GM23338 (cell line): ENCODE measurements at places on chromosomes 12 and 14. TPM values are rescaled to one million over a fixed set of nuclear protein-coding genes. Genes with fewer than 3 reads are reported as not detected.
A peak's percentile ranks its signal among the peaks of the same experiment; 100 is the strongest.

GRCh38 chr12:67590149-67590790 is 58.3 kb upstream of the DYRK2 start:
- no peak for DNase-seq

DNA sequence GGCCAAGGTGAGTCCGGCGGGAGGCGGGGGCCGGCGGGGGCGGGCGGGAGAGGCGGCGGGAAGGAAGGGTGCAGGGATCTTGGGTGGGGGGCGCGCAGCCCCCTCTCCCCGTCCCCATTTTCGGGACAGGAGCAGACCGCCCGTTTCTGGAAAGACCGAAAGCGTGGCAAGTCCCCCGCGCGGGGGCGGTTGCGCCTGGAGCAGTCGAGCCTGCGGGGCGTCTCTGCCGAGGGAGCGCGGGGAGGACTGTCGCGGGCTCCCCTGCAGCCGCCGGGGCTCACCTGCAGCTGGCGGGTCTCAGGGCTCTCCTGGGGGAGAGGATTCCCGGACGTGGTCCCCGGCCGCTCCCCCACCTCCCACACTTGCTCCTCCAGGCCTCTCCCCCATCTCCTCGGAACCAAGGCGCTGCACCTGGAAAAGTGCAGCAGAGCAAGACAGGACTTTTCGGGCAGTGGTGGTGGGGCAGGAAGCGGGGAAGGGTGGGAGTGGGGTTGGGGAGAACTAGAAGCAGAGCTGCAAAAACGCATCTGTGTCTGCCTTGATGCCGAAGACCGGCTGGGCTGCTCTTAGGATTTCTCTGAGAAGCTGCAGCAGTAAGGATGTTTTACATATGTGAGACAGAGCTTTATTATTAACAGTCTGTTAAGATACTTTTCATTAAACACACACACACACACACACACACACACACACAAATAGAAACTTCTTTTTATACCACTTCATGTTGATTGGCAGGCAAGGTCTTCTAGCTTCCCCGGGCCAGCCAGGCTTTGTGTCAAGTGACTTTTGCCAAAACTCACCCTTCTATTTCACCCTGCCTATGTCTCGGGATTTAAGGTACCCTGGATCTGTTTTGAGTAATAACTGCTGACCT is 677 bp downstream of the C12orf75 start:
- DNase-seq: peak; percentile 36

P2RX2 gene
- 1.7 and 3.0 TPM in 2 replicates for total RNA-seq

- no peak for DNase-seq
Measured at GRCh38 chr12:103589517-103589916, 2.4 kb downstream of the STAB2 start.

PLA2G1B gene
- not detected in 2 replicates for total RNA-seq

STK38L gene
- 56.5 and 59.7 TPM in 2 replicates for total RNA-seq

GRCh38 chr14:53278602-53279506 is 125.7 kb upstream of the DDHD1 start:
- peak; percentile 47 for DNase-seq

DNA sequence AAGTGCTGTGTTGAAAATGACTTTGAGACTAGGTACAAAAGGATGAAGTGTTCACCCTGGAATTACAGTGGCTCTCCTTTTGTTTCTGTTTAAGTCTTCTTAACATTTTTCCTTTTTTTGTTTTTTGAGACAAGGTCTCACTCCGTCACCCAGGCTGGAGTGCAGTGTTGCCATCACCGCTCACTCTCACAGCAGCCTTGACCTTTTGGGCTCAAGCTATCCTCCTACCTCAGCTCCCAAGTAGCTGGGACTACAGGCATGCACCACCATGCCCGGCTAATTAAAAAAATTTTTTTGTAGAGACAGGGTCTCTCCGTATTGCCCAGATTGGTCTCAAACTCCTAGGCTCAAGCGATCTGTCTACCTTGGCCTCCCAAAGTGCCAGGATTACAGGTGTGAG is 20.1 kb downstream of the ERC1 start:
- no peak for DNase-seq

GRCh38 chr12:62760779-62761178 is 174.2 kb downstream of the PPM1H start:
- DNase-seq: no peak

DNA sequence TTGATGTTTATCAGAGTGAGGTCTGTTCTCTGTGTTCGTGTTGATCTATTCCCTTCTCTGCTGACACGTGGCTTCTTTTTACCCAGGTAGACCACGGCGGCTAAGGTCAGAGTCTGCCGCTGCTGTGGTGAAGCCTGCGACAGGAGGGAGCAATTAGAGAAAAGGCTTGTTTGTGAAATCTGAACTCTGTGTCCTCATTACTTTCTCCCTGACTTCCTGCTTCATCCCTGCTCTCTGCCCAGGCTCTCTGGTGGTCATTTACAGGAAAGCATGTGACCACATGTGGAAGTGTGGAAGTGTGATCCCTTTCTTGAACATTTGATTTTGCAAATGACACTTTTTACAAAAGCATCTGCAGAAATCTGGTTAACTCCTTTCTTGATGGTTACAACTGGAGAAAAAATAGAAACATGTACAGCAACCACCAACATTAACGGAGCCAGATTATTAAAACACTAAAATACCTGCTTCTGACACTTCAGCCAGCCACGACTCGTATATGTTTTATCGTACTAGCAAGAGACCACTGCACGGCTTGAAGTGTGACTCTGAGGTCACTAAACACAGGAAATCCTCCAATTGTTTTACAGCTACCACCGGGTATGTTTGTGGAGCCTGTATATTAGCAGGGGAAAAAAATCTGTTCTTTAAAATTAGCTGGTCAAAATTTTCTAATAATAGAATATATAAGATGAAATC is 388.6 kb upstream of the TMPO start:
- no peak for DNase-seq

- no peak for DNase-seq
Measured at GRCh38 chr14:87667659-87668058, 325.3 kb downstream of the GALC start.

GRCh38 chr12:26097046-26097878 is 27.6 kb downstream of the BHLHE41 start:
- peak; percentile 84 for DNase-seq

DNA sequence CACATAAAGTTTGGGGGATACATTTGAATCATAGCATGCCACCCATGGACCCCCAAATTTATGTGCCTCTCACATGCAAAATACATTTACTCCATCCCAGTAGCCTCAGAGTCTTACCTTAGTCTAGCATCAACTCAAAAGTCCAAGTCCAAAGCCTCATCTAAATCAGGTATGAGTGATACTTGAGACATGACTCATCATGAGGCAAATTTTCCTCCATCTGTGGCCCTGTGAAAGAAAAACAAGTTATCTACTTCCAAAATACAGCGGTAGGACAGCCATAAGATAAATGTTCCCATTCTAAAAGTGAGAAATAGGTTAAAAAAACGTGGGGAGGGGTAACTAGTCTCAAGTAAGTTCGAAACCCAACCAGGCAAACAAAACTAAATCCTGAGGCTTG is 444.2 kb downstream of the SNAPC1 start:
- no peak for DNase-seq

DNA sequence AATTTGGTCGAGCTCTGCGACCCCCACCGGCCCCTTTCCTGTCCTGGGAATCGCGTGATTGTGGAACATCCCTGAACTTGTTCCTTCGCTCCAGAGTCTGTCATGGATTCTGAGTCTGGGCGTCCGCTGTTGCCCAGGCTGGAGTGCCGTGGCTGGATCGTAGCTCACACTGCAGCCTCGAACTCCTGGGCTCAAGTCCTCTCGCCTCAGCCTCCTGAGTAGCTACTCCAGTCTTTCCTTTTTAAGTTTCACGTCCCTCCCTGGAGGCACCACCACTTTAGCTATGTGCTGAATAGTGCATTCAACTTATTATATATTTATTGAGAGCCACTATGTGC is 698 bp downstream of the ACOT6 start:
- DNase-seq: no peak

SOAT2 gene
- not detected in 2 replicates for total RNA-seq

DHRS4L2 gene
- 6.2 and 6.7 TPM in 2 replicates for total RNA-seq

DNA sequence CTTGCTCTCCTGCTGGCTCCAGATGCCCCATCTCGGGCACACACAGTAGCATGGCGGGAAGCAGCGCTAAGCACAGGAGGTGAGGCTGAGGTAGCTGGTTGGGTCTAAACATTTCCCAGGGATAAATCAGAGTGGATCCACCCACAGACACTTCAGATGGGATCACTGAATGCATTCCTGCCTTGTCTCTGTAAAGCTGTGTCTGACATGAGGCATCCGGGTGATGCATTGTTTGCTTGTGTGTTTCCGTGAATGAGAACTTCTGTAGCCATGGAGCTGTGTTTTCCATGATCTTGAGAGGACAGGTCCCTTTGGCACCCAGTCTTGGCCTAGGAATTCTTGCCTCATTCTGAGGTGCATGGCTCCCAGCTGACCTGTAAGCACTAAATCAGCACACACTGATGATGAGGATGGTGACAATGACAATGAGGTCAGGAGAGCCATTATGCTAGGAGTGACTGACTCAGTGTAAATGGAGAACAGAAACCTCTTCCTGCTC is 6.7 kb upstream of the KRT75 start:
- no peak for DNase-seq

DNA sequence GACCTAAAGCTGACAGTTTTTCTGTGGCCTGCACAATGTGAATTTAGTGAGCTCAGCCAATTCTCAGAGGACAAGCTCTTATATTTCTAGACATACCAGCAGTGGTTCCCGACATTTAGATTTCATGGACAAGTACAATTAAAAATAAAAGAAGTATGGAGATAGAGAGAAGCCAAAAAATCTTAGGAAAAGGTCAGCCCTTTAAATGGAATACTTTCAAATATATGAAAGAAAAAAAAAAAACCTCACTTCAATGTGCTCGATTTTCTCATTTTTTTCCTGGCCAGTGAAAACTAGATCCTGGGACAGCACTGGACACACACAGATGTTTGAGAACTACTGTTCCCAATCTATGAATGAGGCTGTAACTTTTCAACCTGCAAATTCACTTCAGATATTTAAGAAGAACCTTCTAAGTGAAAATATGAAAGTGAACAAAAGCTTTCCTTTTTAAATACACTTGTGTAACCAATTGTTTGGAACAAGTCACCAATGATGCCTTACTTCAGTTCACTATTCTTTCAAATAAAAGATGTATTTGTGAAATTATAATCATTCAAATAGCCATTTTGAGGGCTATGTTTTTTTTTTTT is 109.4 kb downstream of the SLC38A1 start:
- DNase-seq: no peak

- DNase-seq: peak; percentile 41
Measured at GRCh38 chr12:92141591-92142121, 4.0 kb downstream of the BTG1 start.

DNA sequence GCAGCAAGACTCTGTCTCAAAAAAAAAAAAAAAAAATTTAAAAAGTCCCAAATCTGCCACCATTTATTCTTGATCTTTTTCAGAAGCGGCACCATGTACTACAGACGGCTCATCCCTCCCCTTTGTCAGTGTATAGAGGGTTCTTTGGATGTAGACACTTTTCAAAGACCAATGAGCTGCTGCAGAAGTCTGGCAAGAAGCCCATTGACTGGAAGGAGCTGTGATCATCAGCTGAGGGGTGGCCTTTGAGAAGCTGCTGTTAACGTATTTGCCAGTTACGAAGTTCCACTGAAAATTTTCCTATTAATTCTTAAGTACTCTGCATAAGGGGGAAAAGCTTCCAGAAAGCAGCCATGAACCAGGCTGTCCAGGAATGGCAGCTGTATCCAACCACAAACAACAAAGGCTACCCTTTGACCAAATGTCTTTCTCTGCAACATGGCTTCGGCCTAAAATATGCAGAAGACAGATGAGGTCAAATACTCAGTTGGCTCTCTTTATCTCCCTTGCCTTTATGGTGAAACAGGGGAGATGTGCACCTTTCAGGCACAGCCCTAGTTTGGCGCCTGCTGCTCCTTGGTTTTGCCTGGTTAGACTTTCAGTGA is 6.5 kb upstream of the ACACB start:
- DNase-seq: no peak

- no peak for DNase-seq
Measured at GRCh38 chr12:52189376-52190174, 2.2 kb downstream of the KRT80 start.

TAS2R20 gene
- 3.9 and 6.0 TPM in 2 replicates for total RNA-seq

DNA sequence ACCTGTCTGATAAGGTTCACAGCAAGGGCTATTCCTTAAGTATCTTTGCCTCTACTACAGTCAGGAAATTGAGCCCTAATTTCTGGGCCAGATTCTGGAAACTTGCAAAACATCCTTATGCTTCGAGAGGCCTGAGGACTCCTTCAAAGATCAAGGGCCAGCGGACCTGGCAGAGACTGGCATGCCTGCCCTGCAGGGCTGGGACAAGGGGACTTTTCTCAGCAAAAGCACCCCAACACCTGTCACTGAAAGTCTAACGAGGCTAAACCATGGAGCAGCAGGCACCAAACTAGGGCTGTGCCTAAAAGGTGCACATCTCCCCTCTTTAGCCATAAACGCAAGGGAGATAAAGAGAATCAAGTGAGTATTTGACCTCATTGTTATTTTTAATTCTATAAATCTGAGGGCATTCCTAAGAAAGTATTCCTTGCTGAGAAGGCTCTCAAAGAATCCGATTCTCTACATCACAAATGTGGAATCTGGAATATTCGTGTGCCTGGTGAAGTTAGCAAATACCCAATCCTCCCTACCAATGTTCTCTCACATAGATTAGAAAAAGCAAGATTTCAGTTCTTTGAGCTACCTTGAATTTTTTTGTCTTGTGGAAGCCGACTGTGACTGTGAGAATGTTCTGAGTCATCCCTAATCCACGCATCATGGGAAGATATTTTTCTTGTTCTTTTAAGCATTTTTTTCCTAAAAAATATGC is 328.2 kb upstream of the NOVA1 start:
- peak; percentile 54 for DNase-seq

DNA sequence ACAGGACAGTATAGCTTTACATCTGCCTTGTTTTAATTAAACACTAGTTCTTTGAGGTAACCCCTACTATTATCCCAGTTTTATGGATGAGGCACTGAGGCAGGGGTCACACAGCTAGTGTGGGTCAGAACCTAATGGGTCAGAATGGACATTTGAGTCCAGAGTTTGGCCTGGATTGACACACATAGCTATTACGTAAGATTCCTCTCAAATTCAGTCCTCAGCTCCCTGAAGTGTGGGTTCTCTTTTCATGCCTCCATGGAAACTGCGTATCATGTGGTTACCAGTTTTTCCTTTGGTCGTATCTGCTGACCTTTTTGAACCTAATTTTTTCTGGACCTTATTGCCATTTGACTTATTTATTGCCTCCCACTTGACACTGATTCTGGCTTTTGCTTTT is 40.4 kb downstream of the PSEN1 start:
- no peak for DNase-seq
